Caudate nucleus (tissue), 63 donors: ENCODE measurements at places on chromosomes 6 and 20.

DNA sequence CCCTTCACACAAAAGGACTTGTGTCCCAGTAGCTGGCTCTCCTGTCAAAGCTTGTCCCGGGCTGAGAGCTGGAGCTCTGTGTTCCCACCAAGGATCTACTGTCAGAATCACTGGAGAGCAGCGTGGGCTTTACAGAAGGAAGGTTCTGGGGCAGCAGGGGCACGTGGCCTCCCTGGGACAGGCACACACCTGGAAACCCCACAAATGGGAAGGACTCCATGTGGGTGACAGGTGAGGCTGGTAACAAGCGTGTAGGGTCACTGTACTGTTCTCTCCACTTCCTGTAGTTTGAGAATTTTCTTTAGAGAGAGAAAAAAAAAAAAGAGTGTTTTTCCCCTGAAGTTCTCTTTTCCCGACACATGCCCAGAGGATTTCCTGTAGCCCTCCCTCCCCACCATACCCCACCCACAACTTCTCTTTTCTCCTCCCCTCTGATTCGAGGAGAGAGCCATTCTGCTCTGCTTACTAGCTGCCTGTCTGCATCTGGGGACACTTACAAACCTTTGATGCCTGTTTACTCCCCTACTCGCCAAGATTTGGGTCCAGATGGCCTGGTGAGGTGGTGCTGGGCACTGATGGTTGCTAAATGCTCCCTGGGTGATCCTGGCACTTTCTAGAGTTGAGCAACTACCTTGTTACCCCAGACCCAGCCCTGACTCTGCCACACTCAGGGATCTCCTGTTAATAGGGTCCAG, 84.1 kb upstream of the SIRPA start:
- DNase-seq: peak; percentile 59

- DNase-seq: no peak
Observed at GRCh38 chr6:10633216-10633615, 61.2 kb downstream of the C6orf52 start.

- DNase-seq: no peak
Observed at GRCh38 chr6:92762443-92763273, 656.7 kb downstream of the EPHA7 start.

DNA sequence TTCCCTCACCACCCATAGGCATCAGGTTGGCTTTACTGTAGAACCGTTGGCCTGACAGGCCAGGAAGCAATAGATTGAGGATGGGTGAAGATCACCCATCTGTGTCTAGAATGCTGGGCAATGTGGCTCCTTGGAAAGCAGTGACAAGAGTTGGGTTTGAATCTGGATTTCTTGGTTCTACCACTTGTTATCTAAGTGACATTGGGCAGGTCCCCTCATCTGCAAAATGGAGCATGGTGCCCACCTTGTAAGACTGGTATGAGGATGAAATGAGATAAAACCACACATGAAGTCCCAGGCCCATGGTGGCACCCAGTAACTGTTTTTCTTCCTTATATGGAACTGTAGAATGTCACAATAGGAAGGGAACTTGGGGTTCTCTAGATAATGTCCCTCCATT, 22.6 kb upstream of the SIRPB2 start:
- no peak for DNase-seq

GRCh38 chr20:8749986-8750385, 318.9 kb upstream of the PLCB4 start:
- no peak for DNase-seq

DNA sequence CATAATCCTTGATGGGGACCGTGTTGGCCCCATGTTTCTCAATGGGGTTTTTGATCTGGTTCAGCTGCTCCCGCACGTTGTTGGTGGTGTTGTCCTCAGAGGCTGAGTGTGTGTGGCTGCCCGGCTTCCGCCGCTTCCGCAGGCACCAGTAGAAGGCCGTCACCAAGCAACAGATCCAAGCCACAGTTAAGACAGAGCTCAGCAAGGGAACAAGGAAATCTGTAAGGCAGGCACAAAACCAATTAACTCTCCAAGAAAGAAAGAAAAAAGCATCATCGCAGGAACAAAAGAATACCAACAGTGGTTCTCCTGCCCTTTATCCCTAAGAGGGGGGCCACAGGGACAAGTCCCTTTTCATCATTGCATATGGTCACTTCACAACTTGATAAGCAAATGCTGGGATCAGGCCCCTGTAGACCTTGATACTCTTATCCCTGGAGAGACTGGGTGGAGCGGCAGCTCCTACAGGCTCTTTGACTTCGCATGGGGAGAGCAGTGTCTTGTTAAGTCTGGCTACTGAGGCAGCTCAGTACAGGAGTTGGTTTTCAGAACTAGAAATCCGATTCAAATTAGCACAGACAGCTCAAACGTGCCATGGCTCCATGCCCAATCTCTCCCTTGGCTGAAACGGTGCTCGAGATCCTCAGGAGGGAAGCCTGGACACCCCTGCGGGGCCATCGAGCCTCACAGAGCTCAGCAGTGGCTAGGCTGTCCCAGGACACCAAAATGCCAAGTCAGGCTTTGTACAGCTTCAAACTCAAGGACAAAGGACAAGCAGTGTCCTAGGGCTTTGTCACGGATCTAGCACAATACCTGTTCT, 33.9 kb downstream of the JAG1 start:
- peak; percentile 35 for DNase-seq

GRCh38 chr6:25388776-25389175, 109.6 kb downstream of the CARMIL1 start:
- no peak for DNase-seq

DNA sequence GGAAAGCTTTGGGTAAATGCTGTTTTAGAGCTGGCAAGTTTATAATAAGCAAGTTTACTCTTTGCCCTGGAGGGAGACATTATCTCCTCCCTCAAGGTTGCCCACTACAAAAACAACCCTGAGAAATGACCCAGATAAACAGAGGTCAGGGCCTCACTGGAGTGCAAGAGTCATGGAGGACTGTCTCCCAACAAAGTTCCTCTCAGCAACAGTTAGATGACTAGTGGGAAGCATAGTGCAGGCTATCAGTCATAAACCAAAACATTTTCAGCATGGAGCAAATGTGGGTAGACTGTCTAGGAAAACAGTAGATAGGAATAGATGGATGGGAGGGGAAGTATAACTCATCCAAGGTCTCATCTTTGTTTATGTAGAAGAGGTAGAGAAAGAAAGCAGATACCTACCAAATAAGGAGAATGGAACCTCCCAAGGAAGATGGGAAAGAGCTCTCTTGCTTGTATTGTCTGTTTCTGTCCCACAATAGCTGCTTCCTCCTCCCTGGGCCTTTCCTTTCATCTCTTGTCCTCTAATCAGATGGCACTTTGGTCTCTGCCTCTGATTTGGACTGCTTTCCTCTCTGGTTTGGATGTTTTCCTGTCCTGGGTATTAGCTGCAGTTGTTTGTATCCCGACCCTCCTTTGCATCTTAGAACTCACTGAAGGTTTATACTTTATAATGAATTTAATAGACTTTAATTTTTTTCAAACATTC, 95.4 kb downstream of the WASF1 start:
- no peak for DNase-seq

- no peak for DNase-seq
Observed at GRCh38 chr6:117974914-117975627, 68.0 kb downstream of the SLC35F1 start.

DNA sequence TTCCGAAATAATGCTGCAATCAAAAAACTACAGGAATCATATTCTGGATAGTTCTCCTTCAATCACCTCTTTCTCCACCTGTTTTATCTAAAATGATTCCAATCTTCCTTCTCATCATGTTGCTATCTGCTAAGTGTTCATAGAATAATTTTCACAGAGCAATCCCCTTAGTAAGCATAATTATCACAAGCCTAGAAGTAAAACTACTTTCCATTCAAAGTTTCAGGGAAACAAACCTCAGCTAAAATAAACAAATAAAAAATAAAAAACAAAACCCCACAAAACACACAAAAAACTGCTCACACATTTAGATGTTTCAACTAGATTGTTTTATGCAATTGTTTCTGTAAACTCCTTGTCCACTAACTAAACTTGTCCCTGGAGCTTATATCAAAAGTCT, 291.2 kb downstream of the PHACTR1 start:
- DNase-seq: no peak

GRCh38 chr6:47151232-47151898, 109.2 kb upstream of the ADGRF1 start:
- DNase-seq: no peak

DNA sequence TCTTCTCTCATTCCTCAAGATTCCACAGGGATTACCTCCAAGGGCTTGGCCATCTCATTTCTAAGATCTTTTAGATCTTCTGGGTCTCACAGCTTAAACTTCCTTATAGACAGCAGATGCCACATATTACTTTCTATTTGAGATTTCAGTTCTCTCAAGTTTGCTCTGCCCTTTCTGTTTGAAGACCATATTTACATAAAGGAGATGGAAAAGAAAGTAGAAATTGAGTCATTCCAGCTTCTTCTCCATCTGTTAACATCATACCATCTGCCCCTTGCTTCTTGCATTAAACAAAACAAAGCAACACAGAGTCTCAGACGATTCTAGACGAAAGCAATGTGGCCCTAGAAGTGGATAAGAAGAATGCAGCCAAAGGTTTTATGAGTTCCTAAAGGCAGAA, 203.4 kb downstream of the TTLL2 start:
- no peak for DNase-seq

DNA sequence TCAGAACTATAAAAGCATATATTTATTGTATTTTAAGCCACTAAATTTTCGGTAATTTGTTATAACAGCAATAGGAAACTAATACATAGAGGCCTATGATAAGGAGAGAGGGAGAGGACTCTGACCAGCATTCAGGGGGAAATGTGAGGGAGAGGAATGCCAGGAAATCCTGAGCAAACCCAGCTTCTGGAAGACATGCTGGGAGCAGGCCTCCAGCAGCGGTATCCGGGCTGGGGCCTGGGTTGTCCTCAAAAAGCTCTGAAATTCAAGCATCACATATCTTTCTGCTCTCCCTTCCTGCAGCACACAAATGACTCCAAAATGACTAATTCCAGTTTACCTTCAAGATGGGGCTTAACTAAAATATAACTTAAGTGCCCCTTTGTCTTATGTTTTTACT, 33.4 kb upstream of the RIMS1 start:
- DNase-seq: no peak

- DNase-seq: no peak
Observed at GRCh38 chr6:90701146-90701781, 114.4 kb upstream of the MAP3K7 start.

GRCh38 chr20:53956013-53956715, 114.2 kb downstream of the BCAS1 start:
- DNase-seq: no peak

DNA sequence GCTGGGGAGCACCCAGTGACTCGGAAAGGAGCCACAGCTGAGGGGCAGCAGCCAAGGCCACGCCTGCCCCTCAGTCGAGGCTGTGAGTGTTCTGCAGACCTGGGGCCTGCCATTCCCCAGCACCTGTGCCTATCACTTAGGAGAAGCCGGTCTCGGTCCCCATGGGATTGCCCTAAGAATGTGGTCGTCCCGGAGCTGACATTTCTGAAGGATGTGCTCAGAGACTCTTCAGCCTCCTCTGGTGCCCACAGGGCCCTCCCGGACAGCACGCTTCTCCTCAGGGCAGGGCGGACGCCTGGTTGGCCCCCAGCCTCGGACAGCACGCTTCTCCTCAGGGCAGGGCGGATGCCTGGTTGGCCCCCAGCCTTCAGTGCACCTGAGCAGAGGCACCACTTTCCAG, 223.9 kb downstream of the ERMARD start:
- no peak for DNase-seq

DNA sequence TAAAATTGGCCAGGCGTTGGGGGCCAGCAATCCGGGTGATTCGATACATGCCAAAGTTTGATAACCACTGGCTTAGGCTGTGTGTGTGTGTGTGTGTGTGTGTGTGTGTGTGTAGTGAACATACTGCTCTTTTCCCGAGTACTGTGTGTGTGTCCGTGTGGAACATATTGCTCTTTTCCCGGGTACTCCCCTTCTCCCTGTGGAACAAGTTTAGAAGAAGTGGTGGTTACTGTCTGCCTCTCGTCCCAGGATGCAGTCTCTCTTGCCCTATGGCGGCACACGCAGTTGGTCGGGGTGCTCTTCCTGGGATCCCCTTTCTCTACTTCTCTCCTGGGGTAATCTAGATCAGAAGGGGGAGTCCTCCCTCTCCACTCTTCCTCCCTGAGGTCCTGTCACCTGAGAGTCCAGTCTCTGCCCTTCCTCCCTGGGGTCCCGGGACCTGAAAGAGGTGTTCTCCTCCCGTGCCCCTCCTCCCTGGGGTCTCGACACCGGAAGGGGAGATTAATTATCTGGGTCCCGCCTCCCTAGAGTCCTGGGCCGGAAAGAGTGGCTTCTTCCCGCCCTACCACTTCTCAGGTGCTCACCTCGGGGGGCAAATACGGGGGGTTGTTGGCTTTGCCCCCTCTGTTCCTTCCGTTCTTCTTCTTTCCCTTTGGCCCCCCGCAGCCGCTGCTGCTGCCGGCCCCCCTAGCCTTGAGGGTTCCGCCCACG, 516 bp downstream of the GTPBP2 start:
- no peak for DNase-seq

DNA sequence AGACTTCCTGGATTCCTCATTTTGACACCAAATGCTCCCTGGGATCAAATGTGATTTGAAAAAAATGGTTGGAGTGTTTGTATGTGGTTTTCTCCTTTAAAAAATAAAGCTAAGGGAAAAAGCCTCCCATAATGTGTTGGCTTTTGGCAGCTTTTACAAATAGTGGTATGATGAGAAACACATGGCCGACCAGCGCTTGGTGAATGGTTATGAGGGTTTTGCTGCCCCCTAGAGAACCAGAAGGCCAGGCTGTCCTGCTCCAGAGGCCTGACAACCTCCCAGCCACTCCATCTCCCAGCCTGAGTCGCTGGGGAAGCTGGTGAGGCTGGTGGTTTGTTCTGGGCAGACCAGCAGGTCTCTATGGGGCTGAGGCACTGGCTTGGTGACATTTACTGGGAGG, 69.3 kb downstream of the CLIC5 start:
- DNase-seq: no peak

GRCh38 chr6:162442687-162443086, 284.9 kb downstream of the PRKN start:
- peak; percentile 7 for DNase-seq

- DNase-seq: no peak
Observed at GRCh38 chr6:132505158-132505557, 7.8 kb downstream of the STX7 start.

DNA sequence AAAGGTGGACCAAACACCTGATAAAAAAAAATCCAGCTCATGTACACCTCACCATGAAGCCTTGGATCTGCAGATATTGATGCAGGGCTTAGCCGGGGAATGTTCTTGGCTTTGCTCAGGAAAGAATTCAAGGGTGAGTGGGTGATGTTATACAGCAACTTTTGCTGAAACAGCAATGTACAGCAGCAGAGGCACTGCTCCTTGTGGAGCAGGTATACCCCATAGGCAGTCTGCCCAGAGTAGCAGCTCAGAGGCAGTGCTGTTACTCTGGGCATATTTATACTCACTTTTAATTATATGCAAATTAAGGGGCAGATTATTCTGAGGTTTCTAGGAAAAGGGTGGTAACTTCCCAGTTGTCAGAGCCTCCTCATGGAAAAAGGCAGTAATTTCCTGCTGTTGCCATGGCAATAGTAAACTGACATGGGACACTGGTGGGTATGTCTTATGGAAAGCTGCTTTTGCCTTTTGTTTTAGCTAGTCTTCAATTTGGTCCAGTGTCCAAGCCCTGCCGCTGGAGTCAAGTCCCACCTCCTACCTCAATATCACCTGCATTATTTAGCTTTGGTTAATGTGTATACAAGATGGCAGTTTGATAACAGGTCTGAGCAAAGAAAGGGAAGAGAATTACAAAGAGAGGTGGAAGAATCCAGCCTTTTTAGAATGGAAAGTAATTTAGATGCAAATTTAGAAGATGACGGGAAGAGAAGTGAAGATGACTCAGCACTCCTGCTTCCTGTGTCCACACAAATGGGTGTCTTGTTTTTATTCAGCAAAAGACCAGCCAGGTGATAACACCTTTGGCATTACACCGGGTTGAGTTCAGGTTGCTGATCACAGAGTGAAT, 110.1 kb upstream of the JAG1 start:
- DNase-seq: no peak
